Activated CD4-positive, alpha-beta T cell treated with anti-CD3 and anti-CD28 coated beads, Interleukin-2, amount 50 U/mL, for 1 hour (primary cell): ENCODE measurements at places on chromosomes 5 and 9.

DNA sequence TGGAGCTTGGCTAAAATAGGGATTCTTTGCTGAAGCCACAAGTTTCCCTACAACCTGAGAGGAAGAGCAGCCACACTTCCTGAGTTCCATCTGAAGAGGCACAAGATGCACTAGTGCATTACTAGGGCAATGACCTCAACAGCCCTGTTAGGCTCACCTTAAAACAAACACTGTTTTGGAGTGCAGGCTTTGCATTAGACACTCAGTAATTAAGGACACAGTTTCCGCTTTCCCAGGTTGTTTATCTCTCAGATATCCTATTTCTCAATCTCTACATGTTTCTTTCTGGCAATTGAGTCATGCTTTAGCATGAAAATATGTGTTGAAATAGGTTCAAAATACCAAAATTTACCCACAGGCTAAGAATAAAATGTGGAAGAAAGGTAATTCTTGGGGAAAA lies 34.2 kb downstream of the EMB start:
- no peak for DNase-seq

- DNase-seq, result no peak
Observed at GRCh38 chr5:82106207-82106606, 134.4 kb downstream of the ATG10 start.

DNA sequence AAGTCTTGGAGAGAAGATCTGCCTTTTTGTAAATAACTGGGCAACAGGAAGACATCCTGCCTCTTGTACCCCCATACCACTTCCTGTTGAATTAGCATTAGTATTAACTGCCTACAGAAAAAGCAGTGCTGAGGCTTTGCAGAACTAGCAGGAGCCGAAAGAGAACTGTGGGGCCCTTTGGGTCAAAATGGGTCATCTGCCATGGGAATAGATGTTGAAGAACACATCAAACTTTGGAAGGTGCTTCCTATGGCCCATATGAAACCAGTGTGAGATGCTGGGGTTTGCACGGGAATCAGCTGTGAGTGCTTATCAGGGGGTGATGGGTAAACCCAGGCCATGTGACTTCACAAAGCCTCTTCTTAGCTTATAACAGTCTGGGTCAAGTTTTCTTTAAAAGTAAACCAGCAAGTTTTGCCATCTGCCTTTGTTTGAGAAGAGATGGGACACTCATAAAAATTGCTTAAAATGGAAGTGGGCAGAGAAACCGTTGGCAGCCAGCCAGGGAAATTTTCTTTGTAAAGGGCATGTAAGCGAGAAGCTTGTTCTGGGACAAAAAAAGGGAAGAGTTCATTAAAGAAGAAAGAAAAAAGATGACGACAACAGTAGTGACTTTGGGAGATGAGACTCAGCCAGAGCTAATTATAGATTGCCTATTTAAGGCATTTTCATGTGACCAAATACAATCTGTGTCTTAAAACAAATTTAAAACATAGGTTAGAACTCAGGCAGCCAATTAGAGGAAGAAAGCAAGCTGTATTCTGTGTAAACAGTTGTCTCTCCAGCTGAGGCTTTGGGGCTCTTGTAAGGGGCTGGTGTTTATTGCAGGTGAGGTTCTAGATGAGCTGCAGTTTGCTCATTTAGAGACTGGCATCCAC lies 4.4 kb downstream of the SLC25A25 start:
- DNase-seq, result peak; percentile 43

- DNase-seq, result no peak
Observed at GRCh38 chr5:178577376-178577839, 12.8 kb downstream of the COL23A1 start.

GRCh38 chr5:18744441-18744840 lies 1110.2 kb downstream of the TAF11L14 start:
- no peak for DNase-seq

DNA sequence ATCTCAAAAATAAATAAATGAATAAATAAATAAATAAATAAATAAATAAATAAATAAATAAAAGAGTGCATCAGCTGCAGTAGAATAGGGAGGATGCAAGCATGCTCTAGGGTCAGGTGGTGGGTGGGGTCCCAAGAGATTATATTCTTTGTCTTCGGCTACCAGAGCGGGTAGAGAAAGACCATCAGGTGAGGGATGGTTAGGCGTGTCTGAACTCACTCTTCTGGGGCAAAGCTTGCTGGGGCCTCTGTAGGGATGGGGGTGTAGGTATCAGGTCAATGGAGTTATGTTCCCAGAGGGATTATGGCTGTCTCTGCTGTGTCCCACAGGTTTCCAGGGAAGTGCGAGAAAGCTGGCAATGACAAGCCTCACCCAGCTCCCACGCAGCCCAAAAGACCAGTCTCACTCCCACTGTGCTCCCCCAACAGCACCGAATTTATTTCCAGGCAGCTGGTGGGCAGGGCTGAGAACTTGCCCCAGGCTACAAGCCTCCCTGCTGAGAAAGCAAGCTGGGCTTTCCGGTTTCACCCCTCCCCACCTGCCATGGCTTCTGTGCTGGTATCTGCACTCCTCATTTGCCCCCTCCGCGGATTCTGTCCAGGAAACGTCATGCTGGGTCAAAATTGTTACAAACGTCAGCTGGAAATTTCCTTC lies 180.8 kb downstream of the LURAP1L start:
- DNase-seq, result no peak

DNA sequence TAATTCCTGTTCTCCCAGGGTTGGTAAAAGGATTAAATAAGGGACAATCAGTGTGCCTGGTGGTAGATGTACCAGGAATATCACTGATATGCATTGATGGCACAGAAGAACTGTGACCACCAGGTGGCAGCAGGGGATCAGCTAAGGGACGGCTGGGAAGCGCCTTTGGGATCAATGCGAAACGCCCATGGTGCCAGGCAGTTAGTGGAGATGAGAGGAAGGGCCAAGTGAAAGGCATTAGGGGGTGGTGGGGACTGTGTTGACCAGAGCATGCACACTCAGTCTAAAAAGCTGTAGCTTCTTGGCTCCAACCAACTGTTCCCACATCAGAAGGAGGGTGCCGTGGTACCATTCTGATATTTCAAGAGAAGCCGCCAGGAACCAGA lies 55.6 kb downstream of the ARHGEF37 start:
- DNase-seq, result no peak
